ENCODE measurements at places on chromosomes 5 and 9.

GRCh38 chr5:137022725-137023124 lies 476.4 kb downstream of the SPOCK1 start:
- no peak for DNase-seq

DNA sequence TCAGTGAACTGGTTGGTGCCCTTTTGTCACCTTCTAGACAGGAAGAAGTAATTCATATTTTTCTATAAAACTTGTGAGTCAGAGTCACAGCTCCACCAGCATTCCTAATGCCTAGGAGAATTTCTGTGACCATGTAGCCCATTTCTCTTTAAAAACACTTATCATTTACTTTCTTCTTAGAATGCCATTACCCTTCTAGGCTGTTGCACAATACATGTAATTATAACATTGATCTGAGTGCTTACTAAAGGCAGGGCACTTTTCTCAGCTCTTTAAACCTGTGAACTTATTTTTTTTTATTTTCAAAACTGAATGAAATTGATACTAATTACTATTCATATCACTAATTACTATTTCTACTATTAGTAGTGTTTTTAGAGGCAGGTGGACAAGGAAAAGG lies 373.7 kb downstream of the TLE4 start:
- no peak for DNase-seq

DNA sequence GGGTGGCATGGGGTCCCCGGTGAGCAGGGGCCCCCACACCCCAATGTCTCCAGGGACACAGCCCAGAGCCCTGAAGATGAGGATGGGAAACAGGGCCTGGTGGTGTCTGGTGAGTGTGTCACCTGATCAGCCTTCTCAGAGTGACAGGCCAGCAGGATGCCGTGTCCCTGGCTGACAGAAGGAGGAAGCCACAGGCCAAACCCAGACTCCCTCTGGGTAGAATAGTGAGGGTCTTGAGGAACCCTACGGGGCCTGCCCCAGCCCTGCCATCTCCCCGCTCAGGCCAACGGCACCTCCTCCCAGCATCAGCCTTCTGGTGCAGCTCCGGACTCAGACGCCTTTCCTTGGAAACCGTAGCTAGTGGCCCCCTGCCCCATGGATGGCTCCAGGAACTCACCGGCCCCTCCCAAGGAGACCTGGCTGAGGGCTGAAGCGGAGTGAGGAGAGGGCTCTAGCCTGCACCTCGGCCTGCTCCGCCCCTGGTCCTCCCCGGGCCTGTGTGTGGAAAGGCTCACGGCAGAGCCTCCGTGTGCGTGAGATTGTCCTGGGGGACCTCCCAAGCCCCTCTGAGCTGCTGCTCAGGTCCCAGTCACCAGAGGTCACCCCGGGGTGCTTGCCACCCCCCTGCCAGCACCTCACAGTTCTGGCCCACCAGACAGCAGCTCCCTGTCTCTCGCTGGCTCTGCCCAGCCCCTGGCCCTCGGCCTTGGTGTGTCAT lies 6.0 kb downstream of the RALGDS start:
- DNase-seq = no peak

GRCh38 chr5:140881889-140882590 lies at the start of gene PCDHA13:
PCDHA13 (plus strand) TSS chr5:140882124; CDS start chr5:140882269, 145 bp downstream.
- no peak for DNase-seq

DNA sequence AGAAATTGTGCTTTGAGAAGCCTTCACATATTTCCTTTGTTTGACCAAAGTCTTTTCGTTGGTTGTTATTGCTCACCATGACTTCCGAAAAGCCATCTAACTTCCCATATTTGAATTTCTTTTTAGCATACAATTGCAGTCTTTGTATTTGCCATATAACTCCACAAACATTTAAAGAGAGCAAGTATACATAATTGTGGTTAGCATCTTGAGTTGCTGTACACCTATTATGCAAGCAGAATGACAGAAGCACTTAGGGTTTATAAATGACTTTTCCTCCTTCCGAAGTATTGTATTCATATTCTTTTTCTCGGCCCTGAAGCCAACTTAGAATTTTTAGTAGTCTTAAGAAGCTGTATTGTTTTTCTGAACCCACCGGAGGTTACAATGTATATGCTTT lies 250.4 kb downstream of the RFK start:
- DNase-seq = no peak

DNA sequence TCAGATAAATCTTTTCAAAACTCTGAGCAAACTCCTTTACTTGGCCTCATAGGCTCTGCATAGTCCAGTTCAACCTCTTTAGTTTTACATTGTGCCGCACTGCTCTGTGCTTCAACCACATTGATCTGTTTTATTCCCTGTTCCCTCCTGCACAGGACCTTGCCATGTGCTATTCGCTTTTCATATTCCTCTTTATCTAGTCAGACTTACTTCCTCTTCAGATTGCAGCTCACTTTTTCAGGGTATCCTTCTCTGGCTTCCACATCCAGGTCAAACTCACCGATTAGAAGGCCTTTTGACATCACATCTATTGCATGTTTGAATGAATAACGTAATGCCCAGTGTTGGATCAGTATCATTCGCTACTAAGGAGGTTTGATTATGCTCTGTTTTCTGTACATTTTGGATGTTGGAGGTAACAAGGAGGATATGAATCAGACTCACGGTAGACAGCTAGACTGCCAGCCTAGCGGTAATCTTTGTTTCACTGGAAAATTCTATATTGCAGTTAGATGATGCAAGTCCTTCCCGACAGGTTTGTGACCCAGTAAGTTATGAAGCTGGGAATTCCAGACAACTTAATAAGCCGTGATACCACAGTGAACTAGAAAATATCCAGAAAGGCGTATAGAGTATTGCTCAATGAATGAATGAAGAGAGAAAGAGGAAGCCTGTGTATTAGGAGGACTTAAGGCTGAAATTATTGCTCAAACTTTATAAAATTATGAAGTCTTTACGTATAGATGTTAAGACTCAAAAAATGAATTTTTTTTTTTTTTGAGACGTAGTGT lies 65.7 kb downstream of the IQGAP2 start:
- DNase-seq = no peak

DNA sequence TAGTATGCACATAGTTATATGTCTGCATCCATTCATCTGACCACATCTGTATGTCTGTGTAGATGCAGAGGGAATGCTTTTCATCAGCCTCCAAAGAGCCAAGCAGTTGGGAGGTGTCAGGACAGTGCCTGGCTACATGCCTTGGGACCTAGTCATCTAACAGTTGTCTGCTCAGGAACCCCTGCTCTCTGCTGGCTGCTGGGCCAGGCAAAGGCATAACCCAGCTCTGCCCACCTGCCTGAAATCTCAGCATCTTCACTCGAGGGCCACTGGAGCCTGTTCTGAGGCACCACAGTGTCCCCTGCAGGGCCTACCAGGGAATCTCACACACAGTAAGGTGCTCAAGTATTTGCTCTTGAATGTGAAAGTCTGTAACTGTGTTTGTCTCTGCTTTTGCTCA lies 3.7 kb downstream of the C9orf50 start:
- no peak for DNase-seq

- no peak for DNase-seq
These were observed 1.5 kb upstream of the OLFM1 start for GRCh38 chr9:135085830-135086546.

DNA sequence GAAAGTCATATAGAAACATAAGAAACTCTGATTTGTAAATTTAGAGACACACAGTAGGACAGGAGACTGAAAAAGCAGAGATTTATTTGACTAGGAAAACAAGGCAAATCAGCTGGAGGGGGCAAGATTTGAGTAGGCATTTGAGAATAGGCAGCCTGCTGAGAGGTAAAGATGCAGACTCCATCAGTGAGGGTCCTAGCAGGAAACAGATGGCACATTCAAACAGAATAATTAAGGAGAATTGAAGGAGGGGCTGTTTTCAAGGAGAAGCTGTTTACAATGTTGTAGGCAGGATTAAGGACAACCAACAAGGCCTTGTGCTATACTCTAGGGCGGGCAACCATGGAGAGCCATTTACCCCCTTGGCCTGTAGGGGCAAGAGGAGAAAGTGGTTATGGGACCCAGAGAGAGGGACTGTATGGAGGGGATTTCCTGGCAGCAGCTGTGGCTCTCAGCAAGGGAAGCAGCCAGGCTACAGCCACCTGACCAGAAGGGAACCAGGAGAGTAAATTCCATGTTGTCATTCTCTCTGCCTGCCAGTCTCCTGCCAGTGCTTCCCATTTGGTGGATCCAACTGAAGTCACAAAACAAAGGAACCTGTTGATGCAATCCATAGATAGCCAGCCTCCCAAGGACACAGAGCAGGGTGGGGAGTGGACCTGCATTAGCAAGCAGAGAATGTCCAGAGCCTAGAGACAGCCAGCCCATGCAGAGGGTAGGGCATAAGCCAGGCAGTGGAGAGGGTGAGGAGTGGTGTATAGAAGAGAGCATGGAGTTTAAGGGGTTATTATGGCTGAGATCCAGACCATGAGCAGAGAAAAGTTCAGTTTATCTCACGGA lies 38.2 kb downstream of the PAPPA start:
- no peak for DNase-seq

DNA sequence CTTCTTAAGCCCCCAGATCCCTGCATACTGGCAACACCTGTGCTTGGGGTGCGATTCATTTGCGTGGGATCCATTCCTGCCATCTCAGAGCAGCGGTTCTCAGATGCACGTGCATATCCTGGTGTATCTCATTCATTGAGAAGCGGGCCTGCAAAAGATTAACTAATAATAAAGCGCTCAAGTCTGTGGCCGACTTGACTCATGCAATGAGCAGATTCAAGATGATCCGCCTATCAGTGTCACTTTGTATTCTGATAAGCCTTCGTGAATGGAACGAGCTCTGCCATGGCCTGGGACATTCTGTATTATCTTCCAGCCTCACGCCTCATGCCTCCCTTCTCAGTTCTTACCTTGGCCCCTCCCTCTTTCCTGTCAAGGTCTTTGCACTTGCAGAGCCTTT lies 22.3 kb downstream of the C1QTNF2 start:
- no peak for DNase-seq

DNA sequence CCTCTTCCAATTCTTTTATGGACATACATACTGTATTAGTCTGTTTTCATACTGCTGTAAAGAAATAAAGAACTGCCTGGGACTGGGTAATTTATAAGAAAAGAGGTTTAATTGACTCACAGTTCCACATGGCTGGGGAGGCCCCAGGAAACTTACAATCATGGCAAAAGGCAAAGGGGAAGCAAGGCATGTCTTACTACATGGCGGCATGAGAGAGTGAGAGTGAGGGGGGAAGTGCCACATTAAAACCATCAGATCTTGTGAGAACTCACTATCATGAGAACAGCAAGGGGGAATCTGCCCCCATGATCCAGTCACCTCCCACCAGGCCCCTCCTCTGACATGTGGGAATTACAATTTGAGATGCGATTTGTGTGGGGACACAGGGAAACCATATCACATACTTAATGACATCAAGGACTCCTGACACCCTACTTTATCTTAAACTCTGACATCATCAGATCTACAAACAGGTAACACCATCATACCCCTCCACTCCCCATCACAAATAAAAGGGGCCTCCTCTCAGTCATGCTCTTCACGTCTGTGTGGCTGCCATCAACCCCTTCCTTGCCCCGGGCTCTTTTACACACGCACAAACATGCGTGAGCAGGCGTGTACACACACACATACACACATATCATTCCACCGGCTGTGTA lies 9.7 kb downstream of the ANKRD33B start:
- no peak for DNase-seq

DNA sequence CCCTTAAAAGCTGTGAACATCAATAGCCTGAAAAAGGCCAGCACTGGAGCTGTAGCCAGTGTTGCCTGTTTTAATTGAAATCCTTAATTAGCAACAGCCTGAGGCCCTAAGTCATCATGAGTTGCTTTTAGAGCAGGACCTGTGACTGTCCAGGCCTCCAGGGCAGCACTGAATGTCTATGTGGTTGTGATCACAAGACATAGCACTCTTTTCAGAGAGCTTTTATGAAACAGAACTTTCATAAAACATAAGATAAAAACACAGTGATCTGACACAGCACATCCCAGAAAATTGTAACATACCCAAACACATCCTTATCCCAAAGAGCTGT lies 85.5 kb upstream of the MYO10 start:
- DNase-seq = no peak

- DNase-seq = no peak
These were observed 236.5 kb upstream of the TRIM32 start for GRCh38 chr9:116450378-116451139.

GRCh38 chr9:17330097-17330496 lies 195.3 kb downstream of the CNTLN start:
- no peak for DNase-seq

GRCh38 chr9:77521091-77521490 lies 127.0 kb downstream of the GNA14 start:
- no peak for DNase-seq

DNA sequence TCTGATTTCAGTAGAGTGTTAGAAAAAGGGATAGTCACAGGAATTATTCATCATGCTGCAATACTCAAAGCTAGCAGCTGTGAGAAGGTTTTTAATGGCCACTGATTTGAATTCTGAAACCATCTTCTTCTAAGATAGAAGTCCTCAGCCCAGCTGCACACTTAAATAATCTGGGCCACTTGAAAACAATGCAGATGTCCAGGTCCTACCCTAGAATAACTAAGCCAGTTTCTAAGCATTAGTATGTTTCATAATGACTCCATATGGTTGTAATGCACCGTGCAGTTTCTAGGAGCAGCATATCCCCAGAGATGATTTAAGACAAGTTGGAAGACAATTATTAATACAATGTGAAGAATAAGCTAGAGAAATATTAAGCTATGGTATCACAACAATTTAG lies 159.9 kb upstream of the FBXL17 start:
- no peak for DNase-seq

DNA sequence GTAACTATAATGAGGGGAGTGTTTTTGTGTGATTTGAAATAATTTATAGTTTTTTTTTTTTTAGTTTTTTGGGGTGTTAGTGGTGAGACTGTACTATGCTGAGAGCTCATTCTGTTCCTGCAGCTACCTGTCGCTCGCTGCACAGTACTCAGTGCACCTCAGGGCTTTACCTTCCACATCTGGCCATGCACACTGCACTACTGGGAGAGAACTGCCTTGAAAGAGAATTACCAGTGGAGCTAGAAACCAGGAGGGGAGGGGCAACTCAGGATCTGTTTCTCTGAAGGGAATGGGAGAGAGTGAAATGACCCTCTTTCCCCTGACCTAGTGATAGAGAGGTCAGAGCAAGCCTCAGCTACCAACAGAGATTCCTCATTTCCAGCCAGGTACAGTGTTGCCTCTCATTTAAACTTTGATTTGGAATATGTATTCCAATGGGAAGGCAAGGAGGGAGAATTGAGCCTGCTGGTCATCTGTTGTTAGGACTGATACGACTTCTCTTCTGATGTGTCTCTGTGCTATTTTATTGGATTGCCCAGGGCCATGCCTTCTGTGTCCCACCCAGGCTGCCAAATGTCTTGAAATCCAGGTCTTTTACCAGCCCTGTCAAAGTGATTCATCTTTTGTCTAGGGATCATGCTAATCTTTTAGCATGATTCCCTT lies 8.9 kb downstream of the ATG10 start:
- no peak for DNase-seq

GRCh38 chr5:10036136-10036815 lies 213.4 kb downstream of the ATPSCKMT start:
- no peak for DNase-seq

DNA sequence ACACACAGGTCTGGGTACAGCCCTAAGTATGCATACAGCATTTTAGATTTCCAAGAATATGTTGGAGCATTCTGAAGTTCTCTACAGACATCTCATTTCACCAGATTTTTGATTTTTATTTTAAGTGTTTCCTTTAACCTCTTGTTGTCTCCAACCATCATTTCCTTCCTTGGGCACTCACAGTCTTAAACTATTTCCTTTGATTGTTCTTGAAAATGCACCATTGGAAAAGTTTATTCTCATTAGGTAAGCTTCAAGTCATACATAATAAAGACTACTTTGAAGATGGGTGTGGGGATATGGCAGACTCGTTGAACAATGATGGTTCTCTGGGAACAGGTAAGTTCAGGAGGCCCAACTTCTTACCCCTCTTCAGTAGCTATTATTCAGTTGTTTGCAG lies 1174.6 kb downstream of the CDH12 start:
- no peak for DNase-seq

Data from NCI-H146 (cell line).